ENCODE measurements at places on chromosomes 5 and 9. TPM values are rescaled to one million over a fixed set of nuclear protein-coding genes. Genes with fewer than 3 reads are reported as not detected.

Gene IL3
- 69.7 TPM for total RNA-seq

Gene MLANA
- total RNA-seq = not detected

- no peaks in the 10 kb centered on the region for H3K4me1 ChIP-seq
- peaks cover 22% of the 10 kb centered on the region for H3K36me3 ChIP-seq
- no peaks in the 10 kb centered on the region for H3K27me3 ChIP-seq
- DNase-seq = no peak
- no peak overlapping the region for H3K27ac ChIP-seq
Measured at GRCh38 chr5:169736653-169737052, 99.6 kb downstream of the DOCK2 start.

GRCh38 chr5:73815631-73816030 lies 189.6 kb downstream of the ARHGEF28 start:
- no peak for DNase-seq
- H3K4me1 ChIP-seq = no peaks in the 10 kb centered on the region
- H3K27me3 ChIP-seq = no peaks in the 10 kb centered on the region
- no peak overlapping the region for H3K4me3 ChIP-seq
- H3K36me3 ChIP-seq = no peaks in the 10 kb centered on the region

- H3K27ac ChIP-seq = no peak overlapping the region
- no peaks in the 10 kb centered on the region for H3K27me3 ChIP-seq
- no peak for DNase-seq
- H3K36me3 ChIP-seq = no peaks in the 10 kb centered on the region
- no peaks in the 10 kb centered on the region for H3K4me1 ChIP-seq
Measured at GRCh38 chr5:98105681-98106080, 667.8 kb upstream of the RGMB start.
